ENCODE measurements at places on chromosomes 3 and 15. TPM values are rescaled to one million over a fixed set of nuclear protein-coding genes. Genes with fewer than 3 reads are reported as not detected.

- no peak overlapping the region for H3K4me3 ChIP-seq
- H3K4me1 ChIP-seq = peaks cover 26% of the 10 kb centered on the region
- peaks cover 4% of the 10 kb centered on the region for H3K36me3 ChIP-seq
- peak overlapping the region; percentile 69 for H3K27ac ChIP-seq
- no peaks in the 10 kb centered on the region for H3K27me3 ChIP-seq
These were observed 65.4 kb upstream of the UMPS start for GRCh38 chr3:124664804-124665203.

- no peaks in the 10 kb centered on the region for H3K36me3 ChIP-seq
- H3K4me1 ChIP-seq = no peaks in the 10 kb centered on the region
- no peak for DNase-seq
- no peaks in the 10 kb centered on the region for H3K27me3 ChIP-seq
- H3K4me3 ChIP-seq = no peak overlapping the region
These were observed 40.8 kb downstream of the CA12 start for GRCh38 chr15:63340878-63341277.

The ITIH1 gene
- 1.2 TPM for polyA plus RNA-seq

DNA sequence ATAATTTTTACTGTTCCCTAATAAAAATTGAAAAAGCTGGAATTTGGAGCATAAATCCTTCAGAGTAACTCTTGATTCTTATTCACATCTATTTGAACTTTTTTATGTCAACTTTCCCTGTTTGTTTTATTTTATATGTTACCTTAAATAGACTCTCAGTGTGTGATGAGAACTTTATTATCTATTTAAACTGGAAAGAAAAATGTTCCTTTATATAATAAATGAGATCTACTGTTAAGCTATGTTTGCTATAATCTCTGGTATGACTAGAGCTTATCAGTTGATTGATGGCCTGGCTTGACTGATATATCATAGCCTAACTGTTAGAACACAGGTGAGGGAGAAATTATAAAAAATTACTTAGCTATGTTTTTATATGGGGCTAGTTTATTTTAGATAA lies 330.6 kb upstream of the EPHA6 start:
- no peak overlapping the region for H3K4me3 ChIP-seq
- no peak for DNase-seq
- H3K4me1 ChIP-seq = no peaks in the 10 kb centered on the region
- H3K27ac ChIP-seq = no peak overlapping the region

The ISY1 gene
- 11.3 TPM for polyA plus RNA-seq

The AQR gene
- polyA plus RNA-seq = 4.9 TPM

GRCh38 chr3:49793486-49794085 lies 6.1 kb downstream of the CDHR4 start:
- no peaks in the 10 kb centered on the region for H3K4me1 ChIP-seq
- no peaks in the 10 kb centered on the region for H3K27me3 ChIP-seq
- H3K27ac ChIP-seq = no peak overlapping the region

GRCh38 chr3:29906906-29907305 lies 626.0 kb downstream of the RBMS3 start:
- no peaks in the 10 kb centered on the region for H3K27me3 ChIP-seq
- no peaks in the 10 kb centered on the region for H3K36me3 ChIP-seq
- H3K27ac ChIP-seq = no peak overlapping the region
- DNase-seq = no peak
- H3K4me3 ChIP-seq = no peak overlapping the region

The ACAD11 gene
- 31.7 TPM for polyA plus RNA-seq

- no peak overlapping the region for H3K4me3 ChIP-seq
- H3K27ac ChIP-seq = no peak overlapping the region
- H3K36me3 ChIP-seq = no peaks in the 10 kb centered on the region
- no peaks in the 10 kb centered on the region for H3K27me3 ChIP-seq
- no peaks in the 10 kb centered on the region for H3K4me1 ChIP-seq
These were observed 104.3 kb downstream of the NEO1 start for GRCh38 chr15:73156431-73157191.

DNA sequence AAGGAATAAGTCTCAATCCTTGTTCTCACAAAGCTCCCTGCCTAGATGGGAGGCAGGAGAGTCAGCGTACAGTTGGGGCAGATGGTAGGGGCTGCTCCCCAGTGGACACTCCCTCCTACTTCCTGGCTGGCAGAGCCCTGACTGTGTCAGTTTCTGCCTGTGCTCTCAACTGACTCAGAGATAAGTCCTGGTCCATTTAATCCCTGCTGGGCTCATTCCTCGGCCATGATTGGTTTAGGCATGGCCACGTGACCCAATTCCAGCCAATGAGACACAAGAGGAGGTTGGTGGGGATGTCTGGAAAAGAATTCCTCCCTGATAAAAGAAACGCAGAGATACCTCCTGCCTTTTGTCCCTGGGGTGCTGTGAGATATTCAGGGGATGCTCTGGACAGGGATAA lies 118.1 kb upstream of the SLC6A11 start:
- H3K27me3 ChIP-seq = no peaks in the 10 kb centered on the region
- H3K4me3 ChIP-seq = no peak overlapping the region
- H3K36me3 ChIP-seq = no peaks in the 10 kb centered on the region
- H3K27ac ChIP-seq = no peak overlapping the region
- no peaks in the 10 kb centered on the region for H3K4me1 ChIP-seq

The SLMAP gene
- 9.0 TPM for polyA plus RNA-seq

The RAB43 gene
- 4.7 TPM for polyA plus RNA-seq

GRCh38 chr3:194640829-194641228 lies 7.6 kb upstream of the TMEM44 start:
- H3K4me1 ChIP-seq = no peaks in the 10 kb centered on the region
- H3K4me3 ChIP-seq = no peak overlapping the region
- no peaks in the 10 kb centered on the region for H3K36me3 ChIP-seq
- no peak for DNase-seq

DNA sequence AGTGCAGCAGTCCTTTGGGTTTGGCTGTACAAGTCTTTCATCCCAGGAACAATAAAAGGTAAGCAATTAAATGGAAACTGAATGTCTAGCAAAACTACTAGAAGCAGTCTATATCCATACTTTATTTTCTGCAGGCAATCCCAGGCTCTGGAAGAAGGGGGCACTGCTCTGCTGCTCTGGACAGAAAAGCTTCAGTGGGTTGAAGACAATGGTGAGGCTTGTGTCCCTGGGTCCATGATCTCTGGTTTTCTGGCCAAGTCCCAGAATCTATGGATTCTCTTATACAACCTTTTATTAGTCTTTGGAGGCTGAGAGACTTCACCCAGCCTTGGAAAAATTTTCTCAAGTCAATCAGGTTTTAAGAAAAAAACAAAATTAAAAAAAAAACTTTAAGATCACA lies 35.6 kb downstream of the SCAP start:
- H3K27ac ChIP-seq = no peak overlapping the region
- DNase-seq = no peak
- H3K27me3 ChIP-seq = no peaks in the 10 kb centered on the region
- peaks cover 11% of the 10 kb centered on the region for H3K36me3 ChIP-seq
- H3K4me3 ChIP-seq = no peak overlapping the region

DNA sequence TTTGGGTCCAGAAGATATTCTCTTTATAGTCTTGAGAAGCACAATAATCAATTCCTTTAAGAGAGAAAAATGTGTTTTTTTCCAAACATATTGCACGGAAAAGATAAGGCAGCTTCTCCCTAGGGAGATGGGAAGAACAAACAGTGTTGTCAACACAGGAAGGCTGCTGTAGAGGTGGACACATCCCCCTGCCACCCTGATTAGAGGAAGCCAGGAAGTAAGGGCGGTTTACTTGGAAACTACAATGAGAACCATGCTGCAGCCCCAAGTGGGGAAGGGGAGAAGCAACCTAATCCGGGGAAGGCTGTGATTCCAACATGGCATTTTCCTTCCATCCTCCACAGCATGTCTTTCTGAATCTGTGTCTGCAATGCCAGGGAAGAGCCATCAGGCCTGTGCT lies 256.9 kb upstream of the TGFBR2 start:
- H3K27me3 ChIP-seq = no peaks in the 10 kb centered on the region
- no peaks in the 10 kb centered on the region for H3K36me3 ChIP-seq
- H3K4me3 ChIP-seq = no peak overlapping the region
- DNase-seq = no peak

DNA sequence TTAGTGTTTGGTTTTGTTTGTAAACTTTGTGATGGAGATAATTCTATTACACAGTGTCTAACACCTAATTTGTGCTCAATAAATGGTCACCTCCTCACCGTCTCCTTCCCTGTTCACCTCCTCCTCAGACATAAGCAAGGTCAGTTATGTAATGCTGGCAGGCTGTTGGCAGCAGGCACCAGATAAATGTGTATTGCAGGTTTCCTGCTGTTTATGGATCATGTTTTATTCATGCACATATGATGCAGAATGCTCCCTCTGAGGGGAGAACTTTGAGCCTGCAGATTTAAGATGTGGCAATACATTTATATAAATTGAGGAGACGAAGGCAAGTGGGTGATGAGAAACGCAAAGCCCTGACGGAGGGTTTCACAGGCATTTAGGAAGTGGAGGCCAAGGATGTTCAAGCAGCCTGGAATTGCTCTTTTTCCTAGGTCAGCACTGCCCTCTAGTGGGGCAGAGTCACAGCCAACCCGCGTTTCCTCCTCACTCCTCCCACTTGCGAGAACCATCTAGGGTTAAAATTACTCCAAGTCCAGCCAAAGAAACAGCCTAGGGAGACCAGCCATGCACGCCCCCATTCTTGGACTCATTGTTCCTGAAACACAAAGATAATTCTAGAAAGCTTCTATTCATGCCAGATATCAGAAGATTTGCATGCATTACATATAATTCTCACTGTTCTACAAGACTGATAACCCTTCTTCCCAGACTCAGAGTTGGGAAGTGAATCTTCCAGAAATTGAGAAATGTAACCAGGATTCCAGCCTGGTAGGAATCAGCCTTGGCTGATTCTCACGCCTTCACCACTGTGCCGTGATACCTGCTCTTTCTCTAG lies 228.7 kb downstream of the SLCO3A1 start:
- H3K4me1 ChIP-seq = no peaks in the 10 kb centered on the region
- H3K36me3 ChIP-seq = no peaks in the 10 kb centered on the region
- H3K27ac ChIP-seq = no peak overlapping the region
- no peaks in the 10 kb centered on the region for H3K27me3 ChIP-seq
- H3K4me3 ChIP-seq = no peak overlapping the region

DNA sequence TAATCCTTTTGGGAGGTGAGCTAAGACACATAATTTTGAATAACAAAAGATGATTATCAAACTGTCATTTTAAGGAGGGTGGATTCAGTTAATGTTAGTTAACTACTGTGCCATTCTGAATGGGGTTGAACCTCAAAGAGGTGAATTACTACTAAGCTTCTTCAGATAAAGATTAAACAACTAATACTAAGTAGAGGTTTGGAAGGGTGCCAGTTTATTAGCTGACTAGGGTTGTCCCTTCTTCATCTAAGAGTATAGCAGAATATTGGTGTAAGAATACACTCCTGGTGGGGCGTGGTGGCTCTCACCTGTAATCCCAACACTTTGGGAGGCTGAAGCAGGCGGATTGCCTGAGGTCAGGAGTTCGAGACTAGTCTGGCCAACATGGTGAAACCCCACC lies 123.1 kb upstream of the LRRFIP2 start:
- H3K27ac ChIP-seq = no peak overlapping the region
- peaks cover 57% of the 10 kb centered on the region for H3K36me3 ChIP-seq
- no peak for DNase-seq
- no peaks in the 10 kb centered on the region for H3K4me1 ChIP-seq
- no peaks in the 10 kb centered on the region for H3K27me3 ChIP-seq

The LARP6 gene
- 9.9 TPM for polyA plus RNA-seq

The SLC9A9 gene
- 0.57 TPM for polyA plus RNA-seq

DNA sequence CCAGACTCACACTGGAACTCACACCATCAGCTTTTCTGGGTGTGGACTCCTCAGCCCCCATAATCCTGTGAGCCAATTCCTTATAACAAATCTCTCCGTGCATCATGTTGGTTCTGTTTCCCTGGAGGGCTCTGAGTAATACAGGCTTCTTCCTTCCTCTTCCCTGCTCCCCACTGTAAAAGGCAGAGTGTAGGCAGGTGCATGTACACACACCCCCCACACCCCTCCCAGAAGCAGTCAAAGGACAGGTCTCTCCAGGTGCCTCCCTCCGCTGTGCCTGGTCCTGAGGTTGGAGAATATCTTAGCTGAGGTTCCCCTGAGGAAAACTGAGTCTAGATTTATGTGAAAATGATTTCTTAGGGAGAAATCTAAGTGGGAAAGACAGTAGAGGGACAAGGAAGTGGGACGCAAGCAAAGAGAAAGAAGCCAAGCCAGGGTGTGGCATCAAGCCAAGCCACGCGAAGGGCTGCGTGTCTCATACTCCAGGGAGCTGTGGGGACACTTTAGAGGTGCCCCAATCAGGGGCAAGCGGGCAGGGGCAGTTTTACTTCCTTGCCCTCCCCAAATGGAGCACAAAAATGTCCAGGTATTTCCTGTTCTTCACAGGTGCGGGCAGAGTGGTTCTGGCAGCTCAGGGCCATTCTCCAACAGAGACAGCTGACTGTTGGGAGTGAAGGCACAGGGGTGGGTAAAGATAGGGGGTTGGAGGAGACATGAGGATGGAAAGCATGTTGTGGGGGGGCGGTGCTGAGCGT lies 86.6 kb downstream of the HMG20A start:
- DNase-seq = no peak
- H3K27ac ChIP-seq = peak overlapping the region; percentile 61
- no peaks in the 10 kb centered on the region for H3K36me3 ChIP-seq

- no peaks in the 10 kb centered on the region for H3K4me1 ChIP-seq
- H3K36me3 ChIP-seq = no peaks in the 10 kb centered on the region
- no peaks in the 10 kb centered on the region for H3K27me3 ChIP-seq
- H3K27ac ChIP-seq = peak overlapping the region; percentile 11
- DNase-seq = no peak
- no peak overlapping the region for H3K4me3 ChIP-seq
These were observed 53.1 kb downstream of the CACNA2D2 start for GRCh38 chr3:50450209-50450921.

GRCh38 chr3:102182162-102182561 lies 252.7 kb upstream of the ZPLD1 start:
- H3K27me3 ChIP-seq = no peaks in the 10 kb centered on the region
- H3K36me3 ChIP-seq = no peaks in the 10 kb centered on the region
- no peak overlapping the region for H3K4me3 ChIP-seq
- peak; percentile 51 for DNase-seq
- peaks cover 54% of the 10 kb centered on the region for H3K4me1 ChIP-seq

The PGBD4 gene
- 0.61 TPM for polyA plus RNA-seq

The FBXO40 gene
- not detected for polyA plus RNA-seq

- no peaks in the 10 kb centered on the region for H3K36me3 ChIP-seq
- H3K4me1 ChIP-seq = no peaks in the 10 kb centered on the region
- H3K27me3 ChIP-seq = no peaks in the 10 kb centered on the region
These were observed 721 bp downstream of the ADAMTS7 start for GRCh38 chr15:78810362-78811123.

DNA sequence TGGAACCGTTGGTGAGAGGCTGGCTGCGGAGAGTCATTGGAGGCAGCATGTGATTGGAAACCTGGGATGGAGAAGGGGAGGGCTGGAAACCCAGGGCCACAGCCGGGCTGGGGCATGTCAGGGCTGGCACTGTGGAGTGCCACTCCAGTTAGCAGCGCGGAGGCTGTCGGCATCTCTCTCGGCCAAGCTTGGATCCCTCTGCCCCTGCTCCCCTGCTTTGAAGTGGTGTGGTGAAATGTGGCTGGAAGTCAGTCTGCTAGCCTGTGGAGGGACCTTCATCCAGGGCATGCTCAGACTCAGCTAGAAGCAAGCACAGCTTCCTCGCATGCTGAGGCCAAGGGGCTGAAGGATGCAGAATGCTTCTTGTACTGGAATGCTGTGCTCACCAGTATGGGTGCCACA lies 13.5 kb downstream of the SLCO3A1 start:
- no peak for DNase-seq
- H3K27me3 ChIP-seq = no peaks in the 10 kb centered on the region
- no peaks in the 10 kb centered on the region for H3K36me3 ChIP-seq
- no peak overlapping the region for H3K4me3 ChIP-seq

Measured in pancreas (tissue), 10 donors.